ENCODE measurements at places on chromosomes 6 and 20. TPM values are rescaled to one million over a fixed set of nuclear protein-coding genes. Genes with fewer than 3 reads are reported as not detected.

- no peak for DNase-seq
Measured at GRCh38 chr20:37390503-37390890, 44.6 kb downstream of the SRC start.

GRCh38 chr6:137188855-137189254 is 15.4 kb upstream of the IL22RA2 start:
- DNase-seq = no peak

- DNase-seq = no peak
Measured at GRCh38 chr6:45739058-45739457, 276.6 kb downstream of the CLIC5 start.

Gene RIPPLY2
- not detected for total RNA-seq

All from SJSA1 (cell line).